Thoracic aorta (tissue), 2 donors: ENCODE measurements at places on chromosomes 2 and 18. TPM values are rescaled to one million over a fixed set of nuclear protein-coding genes. Genes with fewer than 3 reads are reported as not detected.

The SLC25A52 gene
- not detected for total RNA-seq

GRCh38 chr2:207352978-207353671 lies 176.6 kb upstream of the CREB1 start:
- H3K27me3 ChIP-seq: no peaks in the 10 kb centered on the region
- H3K36me3 ChIP-seq: no peaks in the 10 kb centered on the region

The MGAT5 gene
- 95.3 TPM for total RNA-seq

The G6PC2 gene
- total RNA-seq: not detected

The CPLX4 gene
- total RNA-seq: not detected

GRCh38 chr2:1869248-1869647 lies 124.9 kb upstream of the PXDN start:
- no peak for DNase-seq
- peak overlapping the region; percentile 31 for H3K27ac ChIP-seq
- no peaks in the 10 kb centered on the region for H3K27me3 ChIP-seq
- no peaks in the 10 kb centered on the region for H3K36me3 ChIP-seq

DNA sequence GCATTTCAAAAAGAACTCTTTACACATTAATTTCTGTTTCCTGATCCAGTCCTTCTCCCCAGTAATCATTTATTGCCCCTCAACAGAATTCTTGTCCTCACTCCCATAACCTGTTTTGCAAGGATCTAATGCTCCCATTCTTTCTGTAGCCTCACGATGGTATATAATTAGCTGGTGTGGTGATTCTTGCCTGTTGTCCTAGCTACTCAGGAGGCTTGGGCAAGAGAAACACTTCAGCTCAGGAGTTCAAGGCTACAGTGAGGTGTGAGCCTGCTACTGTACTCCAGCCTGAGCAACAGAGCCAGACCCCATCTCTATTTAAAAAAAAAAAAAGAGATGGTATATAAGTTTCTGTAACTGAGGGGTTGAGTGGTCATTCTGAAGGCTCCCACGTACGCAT lies 7.7 kb upstream of the TRAPPC8 start:
- H3K4me3 ChIP-seq: no peak overlapping the region
- DNase-seq: no peak
- H3K27ac ChIP-seq: no peak overlapping the region
- H3K36me3 ChIP-seq: no peaks in the 10 kb centered on the region
- H3K4me1 ChIP-seq: no peaks in the 10 kb centered on the region
- H3K27me3 ChIP-seq: no peaks in the 10 kb centered on the region

DNA sequence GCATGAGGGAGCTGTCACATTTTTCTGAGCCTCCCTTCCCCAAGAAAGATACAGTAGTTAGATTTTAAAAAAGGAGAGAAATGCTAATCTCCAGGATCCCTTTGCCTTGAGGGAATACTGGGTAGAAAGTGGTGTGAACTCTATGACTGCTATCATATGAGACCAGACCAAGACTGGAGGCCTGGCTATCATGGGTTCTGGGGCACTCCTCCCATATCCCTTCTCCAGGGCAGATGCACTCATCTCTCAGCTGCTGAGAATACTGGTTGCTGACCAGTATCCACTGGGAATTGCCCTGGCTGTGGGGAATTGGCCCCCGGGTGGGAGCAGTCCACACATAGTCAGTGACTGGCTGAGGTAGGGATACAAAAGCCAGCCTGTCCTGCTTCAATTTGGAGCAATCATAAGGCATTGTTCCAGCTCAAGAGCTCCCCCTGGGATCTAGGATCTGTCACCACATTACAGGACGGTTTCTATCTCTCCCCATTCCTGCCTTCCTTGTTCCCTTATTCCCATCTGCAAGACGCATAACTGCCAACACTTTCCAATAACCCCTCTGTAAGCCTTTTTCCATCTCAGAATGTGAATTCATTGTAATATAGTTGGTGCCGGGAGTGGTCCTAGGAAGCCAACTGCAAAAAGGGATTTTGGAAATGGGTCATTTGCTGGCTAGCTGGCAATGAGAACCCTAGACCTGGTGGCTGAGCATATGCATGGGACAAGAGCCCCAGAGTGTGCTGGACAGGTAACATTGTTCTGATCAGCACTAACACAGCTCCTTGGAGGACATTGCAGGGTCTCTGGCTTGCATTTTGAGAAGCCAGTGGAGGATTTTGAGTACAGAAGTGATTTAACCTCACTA lies 35.4 kb upstream of the REEP1 start:
- H3K4me3 ChIP-seq: no peak overlapping the region
- no peaks in the 10 kb centered on the region for H3K27me3 ChIP-seq
- DNase-seq: no peak
- H3K4me1 ChIP-seq: peaks cover 9% of the 10 kb centered on the region
- H3K36me3 ChIP-seq: no peaks in the 10 kb centered on the region

The DIPK1C gene
- not detected for total RNA-seq

- H3K4me3 ChIP-seq: no peak overlapping the region
- H3K27me3 ChIP-seq: no peaks in the 10 kb centered on the region
- H3K27ac ChIP-seq: no peak overlapping the region
- DNase-seq: no peak
- no peaks in the 10 kb centered on the region for H3K4me1 ChIP-seq
These were observed 361.0 kb upstream of the NT5C1B start for GRCh38 chr2:18950361-18950851.

DNA sequence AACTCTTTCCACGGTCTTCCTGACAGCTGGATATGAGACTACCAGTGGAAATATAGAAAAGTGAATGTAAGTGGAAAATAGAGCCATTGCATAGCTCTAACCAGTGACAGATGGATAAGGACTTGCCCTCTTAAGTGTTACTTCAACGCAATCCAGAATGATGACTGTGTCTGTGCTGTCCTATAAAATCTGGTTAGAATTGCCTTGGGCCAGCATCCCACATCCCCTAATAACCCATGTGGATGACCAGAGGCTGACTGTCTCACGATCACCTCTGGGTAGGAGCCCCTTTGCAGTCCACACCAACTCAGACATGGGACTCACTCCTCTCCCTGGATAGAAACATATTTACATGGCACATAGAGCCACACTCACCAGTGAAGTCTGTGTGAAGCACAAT lies 186.6 kb downstream of the C1D start:
- H3K36me3 ChIP-seq: no peaks in the 10 kb centered on the region
- H3K4me3 ChIP-seq: no peak overlapping the region
- peaks cover 61% of the 10 kb centered on the region for H3K4me1 ChIP-seq
- H3K27ac ChIP-seq: no peak overlapping the region
- no peak for DNase-seq

GRCh38 chr2:233165543-233165894 lies 86.0 kb upstream of the ATG16L1 start:
- H3K36me3 ChIP-seq: no peaks in the 10 kb centered on the region
- H3K27ac ChIP-seq: no peak overlapping the region
- no peak overlapping the region for H3K4me3 ChIP-seq

The CNTNAP5 gene
- total RNA-seq: not detected

GRCh38 chr2:171072164-171072563 lies 88.5 kb downstream of the TLK1 start:
- no peak overlapping the region for H3K4me3 ChIP-seq
- no peak for DNase-seq
- H3K4me1 ChIP-seq: no peaks in the 10 kb centered on the region
- H3K27me3 ChIP-seq: no peaks in the 10 kb centered on the region

DNA sequence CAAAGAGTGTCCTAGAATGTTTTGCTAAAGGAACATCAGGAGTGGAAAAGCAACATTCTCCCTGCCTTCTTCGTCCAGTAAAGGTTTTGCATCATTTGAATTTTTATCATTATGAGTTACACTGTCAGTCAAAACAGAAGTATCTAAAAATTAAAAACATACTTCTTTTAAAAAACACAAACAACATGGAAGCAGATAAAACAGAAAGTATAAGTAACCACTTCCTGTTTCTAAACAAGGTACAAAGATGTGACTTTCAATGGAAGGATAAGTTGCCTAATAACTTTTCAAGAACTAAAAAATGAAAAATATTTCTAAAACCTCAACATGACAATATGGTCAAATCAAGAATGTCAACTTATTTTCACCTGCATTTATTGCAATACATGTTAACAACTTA lies 158.2 kb downstream of the STK39 start:
- peaks cover 8% of the 10 kb centered on the region for H3K4me1 ChIP-seq
- DNase-seq: no peak
- no peaks in the 10 kb centered on the region for H3K27me3 ChIP-seq
- H3K27ac ChIP-seq: no peak overlapping the region
